ENCODE measurements at places on chromosomes 1 and 21.
A peak's percentile ranks its signal among the peaks of the same experiment; 100 is the strongest.

DNA sequence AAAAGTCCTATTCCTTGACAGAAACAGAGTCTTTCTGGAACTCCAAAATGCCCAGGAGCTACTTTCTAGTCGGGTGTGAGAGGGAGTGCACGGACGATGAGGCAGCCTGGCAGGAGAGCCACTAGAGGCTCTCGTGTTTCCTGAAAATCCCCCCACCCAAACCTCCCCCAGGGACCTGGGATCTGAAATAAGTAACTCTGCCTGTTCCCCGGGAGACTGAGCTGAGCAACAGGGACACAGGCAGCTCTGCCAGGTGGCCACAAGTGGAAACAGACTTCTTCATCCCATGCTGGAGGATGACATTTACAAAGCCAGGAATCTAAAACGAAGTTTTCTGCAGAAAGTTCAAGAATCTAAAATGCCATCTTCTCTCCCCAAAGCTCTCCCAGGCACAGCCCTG lies 77.1 kb downstream of the ITPKB start:
- no peak for DNase-seq

GRCh38 chr1:108049178-108049819 lies 84.3 kb upstream of the VAV3 start:
- DNase-seq, result peak; percentile 66

DNA sequence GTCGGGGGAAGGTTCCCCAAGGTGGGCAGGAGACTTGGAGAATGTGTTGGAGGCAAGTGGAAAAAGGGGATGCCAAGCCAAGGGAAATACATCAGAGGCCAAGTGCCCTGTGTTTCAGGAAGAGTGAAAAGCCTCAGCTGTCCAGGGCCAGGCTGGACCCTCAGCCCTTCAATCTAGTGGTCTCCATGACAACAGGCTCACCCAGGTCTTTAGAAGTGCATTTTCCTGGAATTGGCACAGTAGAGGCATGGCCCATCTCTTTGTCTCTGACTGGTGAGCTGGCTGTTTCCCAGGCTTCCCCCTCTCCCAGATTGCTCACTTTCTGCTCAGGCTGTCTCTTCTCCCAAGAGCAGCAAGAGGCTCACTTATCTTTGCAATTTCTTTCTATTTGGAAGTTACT lies 10.4 kb upstream of the RHBG start:
- no peak for DNase-seq

DNA sequence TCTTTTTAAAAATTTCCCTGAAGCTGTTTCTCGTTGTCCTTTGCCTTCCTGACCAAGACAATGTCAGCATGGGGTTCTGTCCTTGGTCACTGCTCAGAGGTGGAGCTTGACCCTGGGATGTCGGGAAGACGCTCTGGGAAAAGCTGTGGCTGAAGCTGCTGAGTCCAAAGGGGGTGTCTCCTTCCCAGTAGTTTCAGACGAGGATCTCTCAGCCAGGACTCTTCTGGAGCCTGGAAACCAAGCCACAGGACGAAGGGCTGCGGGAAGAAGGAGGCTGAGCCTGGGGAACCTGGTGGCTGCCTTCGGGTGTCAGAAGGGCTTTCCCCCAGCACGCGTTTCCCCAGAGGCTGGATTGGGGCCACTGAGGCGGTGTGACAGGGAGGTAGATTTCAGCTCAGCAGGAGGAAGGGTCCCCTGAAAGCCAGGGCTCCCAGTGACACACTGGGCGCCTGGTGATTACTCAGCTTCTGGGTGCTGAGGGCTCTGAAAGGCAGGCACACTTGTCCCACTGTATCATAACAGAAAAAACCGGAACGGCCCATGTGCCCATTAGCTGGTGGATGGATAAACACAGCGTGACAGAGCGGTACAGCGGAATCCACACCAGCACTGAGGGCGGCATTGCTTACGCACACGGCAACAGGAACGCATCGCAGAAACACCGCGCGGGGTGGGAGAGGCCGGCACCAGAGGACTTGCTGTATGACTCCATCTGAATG lies 5.0 kb upstream of the KRTAP12-1 start:
- DNase-seq, result no peak

DNA sequence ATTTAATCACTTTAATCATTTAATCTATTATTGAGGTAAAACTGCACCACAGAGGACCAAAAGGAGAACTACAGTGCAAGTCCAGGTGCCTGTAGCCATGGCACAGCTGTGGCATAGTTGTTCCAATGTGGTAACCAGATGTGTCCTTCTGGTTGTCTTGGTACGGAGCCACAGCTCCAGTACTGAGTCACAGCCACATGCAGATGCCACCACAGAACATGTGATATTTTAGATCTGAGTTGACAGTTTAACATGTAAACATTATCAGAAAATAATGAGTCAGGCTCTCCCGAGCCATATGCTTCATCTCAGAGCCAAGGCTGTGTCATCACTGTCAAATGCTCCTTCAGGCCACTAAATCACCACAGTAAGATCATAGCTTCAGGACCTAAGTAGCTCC lies 56.4 kb upstream of the RGS7 start:
- DNase-seq, result no peak

DNA sequence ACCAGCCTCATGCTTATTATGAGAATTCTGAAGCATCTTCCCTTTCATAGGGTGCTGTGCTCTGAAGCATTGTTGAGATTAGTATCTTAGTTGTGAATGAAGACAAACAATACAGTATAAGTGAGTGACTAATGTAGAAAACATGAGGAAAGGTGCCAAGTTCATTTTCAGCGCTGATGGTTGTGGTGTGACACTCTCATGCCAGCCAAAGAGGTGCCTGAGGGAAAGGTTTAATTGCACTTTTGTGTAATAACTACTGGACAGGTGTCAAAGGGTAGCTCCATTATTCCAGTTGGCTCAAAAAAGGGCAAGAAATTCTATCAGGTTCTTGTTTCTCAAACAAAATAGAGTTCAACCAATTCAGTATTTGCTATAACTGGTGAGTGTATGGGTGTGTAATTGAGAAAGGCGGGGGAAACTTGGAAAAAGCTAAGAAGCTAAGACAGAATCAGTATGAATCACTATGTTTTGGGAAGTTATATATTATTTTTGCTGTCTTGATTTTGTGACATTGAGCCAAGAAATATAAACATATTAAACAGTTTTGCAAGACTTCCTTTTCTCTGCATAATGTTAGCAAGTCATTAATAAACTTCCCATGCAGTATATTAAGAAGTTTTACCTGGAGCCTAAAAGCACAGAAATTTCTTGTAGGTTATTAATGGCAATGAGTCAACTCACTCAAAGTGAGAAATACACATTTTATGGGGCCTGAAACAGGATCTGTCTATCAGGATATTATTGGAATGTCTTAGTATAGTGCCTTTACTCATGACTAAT lies 31.8 kb downstream of the KCNK2 start:
- DNase-seq, result no peak

GRCh38 chr21:31666445-31667010 lies 7.0 kb downstream of the SOD1 start:
- no peak for DNase-seq

DNA sequence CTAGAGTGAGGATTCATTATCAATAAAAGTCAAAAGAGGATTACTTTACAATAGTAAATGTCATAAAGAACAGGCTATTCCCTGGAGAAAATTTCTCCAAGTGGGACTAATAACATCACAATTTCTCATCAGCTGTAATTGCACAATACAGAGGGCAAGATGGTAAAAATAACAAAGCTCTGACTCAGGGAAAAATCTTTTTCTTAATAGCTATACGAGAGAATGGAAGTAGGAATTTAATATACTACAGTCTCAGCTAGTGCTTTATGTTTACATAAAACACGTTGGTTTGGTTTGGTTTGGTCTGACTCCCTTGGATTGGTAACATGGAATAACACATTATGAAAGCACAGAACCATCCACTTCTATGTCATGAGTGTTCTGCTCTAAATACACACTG lies 397.6 kb downstream of the LRRIQ3 start:
- no peak for DNase-seq

GRCh38 chr1:226222686-226223085 lies 778 bp upstream of the MIXL1 start:
- DNase-seq, result no peak

Measured in CD14-positive monocyte (primary cell).